Activated naive CD8-positive, alpha-beta T cell treated with anti-CD3 and anti-CD28 coated beads for 36 hours (primary cell): ENCODE measurements at places on chromosomes 4 and X.

DNA sequence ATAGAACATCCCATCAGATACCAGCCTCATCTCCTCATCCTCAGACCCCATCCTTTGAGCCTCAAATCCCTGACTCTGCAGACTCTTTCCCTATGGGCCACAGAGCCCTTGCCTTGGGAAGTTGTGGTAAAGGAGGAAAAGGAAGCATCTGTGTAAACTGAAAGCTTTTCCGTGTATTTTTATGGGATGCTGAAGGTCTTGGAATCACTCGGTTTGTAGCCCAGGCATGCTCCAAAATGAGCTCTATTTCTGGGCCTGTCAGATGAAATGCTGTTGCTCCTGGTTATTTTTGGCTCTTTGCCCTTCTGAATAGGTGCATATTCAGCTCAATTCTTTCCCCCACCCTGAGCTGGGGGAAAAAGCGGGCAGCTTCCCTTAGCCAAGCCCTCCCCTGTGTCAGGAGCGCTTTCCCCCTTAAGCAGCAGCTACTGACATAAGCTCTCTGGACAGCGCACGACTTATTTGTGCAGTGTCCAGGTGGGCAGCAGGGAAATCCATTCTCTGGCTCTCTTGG is 5.0 kb upstream of the SEL1L3 start:
- DNase-seq: no peak

DNA sequence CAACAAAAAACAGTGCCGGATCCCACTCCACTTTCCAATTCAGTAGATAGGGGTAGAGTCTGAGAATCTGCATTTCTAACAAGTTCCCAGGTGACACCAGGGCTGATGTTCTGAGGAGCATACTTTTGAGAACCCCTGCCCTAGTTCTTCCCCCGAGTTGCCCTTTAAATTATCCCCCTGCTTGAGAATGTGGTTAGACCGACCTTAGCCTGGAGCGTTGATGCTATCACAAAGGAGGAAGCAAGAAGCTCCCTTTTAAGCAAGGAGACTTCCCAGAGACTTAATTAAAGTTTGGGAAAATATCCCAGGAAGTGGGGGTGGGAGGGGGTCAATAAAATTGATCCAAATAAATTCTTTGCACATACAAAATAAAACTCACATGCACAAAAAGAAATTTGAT is 485.9 kb downstream of the SMARCA1 start:
- DNase-seq: no peak

DNA sequence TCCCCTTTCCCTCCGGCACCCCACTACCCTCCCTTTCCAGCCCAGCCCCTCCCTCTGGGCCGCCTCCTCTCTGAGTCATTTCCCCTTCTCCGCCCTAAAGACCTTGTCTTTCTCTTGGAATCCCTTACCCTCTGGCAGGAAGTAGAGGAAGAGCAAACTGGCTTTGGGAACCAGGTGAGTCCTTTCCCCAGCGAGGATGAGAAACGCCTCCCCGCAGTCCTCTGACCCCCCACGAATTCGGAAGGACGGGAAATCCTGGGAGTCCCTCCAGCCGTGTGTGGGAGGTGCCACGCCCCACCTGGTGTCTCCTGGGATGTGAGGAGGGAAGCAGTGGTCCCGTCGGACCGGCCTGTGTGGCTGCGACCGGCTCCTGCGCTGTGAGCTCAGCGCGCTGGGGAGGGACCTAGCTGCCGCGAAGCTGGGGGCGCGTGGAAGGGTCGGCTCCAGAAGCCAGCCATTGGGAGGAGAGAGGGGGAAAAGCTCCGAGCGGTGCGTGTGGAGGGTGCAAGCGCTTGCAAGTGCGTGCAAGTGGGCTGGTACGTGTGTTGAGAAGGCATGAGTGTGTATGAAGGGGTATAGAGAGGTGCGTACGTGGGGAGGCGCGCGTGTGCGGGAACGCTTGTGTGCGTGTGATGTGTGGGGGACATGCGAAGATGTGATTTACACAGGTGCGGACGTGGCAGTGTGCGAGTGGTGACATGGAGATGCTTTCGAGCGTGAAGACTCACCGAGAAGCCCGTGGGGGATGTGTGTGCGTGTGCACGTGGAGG is 46.3 kb downstream of the TEX13B start:
- DNase-seq: no peak

GRCh38 chr4:48546336-48546735 is 56.3 kb downstream of the ZAR1 start:
- peak; percentile 7 for DNase-seq

GRCh38 chr4:127214016-127214415 is 418.7 kb upstream of the INTU start:
- DNase-seq: no peak
